ENCODE measurements at places on chromosomes 4 and X.

GRCh38 chr4:153938994-153939393 lies 150.1 kb upstream of the SFRP2 start:
- no peak for DNase-seq

- DNase-seq = peak; percentile 52
These were observed 114.5 kb downstream of the ADRA2C start for GRCh38 chr4:3880615-3881120.

DNA sequence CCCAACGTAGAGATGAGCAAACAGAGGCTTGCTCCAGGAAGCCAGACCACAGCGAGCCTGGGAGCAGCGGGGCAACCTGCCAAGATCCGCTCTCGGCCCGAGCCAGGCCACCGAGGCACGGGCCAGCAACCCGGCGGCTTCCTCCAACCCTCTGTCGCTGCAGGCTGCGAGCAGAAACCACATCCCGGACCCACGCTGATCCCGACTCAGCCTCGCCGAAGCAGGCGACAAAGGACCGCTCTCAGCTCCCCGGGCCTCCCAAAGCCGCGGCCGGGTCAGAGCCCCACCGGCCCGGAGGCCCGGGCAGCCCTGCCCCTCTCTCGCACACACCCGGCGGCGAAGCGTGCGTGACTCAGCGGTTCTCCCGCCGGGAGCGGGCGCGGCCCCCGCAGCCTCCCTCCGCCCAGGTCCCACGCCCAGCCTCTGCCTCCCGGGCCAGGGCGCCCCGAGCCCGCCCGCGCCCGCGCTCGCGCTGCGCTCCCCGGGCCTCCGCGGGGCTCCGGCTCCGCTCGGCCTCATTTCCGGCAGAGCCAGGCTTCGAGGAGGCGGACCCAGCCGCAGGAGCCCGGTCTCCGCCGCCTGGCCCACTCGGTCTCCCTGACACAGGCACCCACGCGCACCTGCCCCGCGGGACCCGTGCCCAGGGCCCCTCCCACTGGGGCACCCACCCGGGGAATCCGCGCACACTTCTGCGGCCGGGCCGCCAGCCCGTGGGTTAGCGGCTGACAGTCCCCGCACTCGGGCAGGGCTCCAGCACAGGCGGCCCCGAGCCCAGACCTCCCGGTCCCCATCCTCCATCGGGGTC lies 1.7 kb downstream of the PPP2R2C start:
- DNase-seq = no peak

GRCh38 chrX:107601326-107601725 lies 27.0 kb upstream of the PRPS1 start:
- no peak for DNase-seq

DNA sequence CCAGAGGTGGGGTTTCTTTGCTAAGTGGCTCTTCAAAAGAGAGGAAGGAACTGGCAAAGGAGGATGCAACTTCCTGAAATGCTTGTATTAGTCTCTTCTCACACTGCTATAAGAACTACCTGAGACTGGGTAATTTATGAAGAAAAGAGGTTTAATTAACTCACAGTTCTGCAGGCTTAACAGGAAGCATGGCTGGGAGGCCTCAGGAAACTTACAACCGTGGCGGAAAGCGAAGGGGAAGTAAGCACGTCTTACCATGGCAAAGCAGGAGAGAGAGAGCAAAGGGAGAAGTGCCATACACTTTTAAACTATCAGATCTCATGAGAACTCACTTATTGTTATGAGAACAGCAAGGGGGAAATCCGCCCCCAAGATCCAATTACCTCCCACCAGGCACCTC lies 505.7 kb downstream of the ZNF674 start:
- DNase-seq = no peak

DNA sequence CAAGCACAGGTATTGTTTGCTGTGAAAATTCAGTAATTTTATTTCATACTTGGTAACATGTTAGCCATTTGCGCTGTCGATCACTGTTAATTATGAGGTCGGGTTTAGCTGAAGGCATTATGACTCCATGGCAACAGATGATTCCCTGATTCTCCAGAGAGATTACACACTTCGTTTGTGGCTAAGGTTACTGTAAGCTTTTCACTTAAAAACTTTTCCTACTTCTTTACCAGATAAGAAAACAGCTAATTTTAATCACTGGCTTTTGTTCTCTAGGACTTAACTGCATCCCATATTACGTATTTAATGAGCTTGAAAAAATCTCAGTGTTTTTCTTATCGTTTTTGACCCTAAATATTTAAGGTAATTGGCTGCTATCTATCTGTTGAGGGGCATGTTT lies 2.1 kb downstream of the GSTCD start:
- DNase-seq = no peak

- peak; percentile 70 for DNase-seq
These were observed 4.8 kb downstream of the FLNA start for GRCh38 chrX:154369449-154370299.

All from activated CD4-positive, alpha-beta T cell treated with anti-CD3 and anti-CD28 coated beads for 4 hours (primary cell).